Immature natural killer cell (primary cell): ENCODE measurements at places on chromosomes 11 and 22.

DNA sequence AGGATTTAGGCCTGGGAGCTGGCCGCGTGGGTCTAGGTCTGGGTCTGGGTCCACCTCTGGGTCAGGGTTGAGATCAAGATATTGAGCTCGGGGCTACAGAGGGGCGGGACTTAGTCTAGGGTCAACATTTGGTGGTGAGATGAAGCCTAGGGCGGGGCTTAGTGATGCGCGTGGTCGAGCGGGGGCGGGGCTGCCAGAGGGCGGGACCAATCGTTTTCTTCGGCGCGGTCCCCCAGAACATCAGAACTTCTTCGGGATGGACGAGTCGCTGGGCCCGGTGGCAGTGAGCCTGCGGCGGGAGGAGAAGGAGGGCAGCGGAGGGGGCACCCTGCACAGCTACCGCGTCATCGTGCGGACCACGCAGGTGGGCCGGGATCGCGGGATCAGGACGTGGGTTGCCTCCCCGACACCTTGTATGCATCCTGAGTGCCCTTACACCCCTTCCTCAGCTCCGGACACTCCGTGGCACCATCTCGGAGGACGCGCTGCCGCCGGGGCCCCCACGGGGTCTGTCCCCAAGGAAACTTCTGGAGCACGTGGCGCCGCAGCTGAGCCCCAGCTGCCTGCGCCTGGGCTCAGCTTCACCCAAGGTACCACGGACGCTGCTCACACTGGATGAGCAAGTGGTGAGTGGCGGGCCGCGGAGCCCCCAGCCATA lies 4.2 kb downstream of the SIPA1 start:
- DNase-seq: peak; percentile 56

DNA sequence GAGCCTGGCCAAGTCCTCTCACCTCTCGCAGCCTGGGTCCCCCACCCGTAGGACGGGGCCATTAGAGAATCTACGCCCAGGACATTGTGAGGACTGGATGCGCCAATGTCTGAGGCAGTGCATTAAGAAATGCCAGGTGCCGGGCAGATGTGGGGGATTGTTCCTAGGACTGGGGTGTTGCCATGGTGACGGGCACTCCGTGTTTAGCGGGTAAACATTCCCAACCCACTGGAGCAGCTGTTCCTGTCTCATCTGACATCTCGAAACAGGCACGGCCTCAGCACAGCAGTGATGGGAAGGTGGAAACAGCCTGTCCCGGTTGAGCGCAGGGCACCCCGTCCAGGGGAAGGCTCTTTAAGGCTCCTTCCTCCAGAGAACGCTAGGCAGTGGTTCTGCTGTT lies 99.6 kb upstream of the RTL6 start:
- DNase-seq: no peak

DNA sequence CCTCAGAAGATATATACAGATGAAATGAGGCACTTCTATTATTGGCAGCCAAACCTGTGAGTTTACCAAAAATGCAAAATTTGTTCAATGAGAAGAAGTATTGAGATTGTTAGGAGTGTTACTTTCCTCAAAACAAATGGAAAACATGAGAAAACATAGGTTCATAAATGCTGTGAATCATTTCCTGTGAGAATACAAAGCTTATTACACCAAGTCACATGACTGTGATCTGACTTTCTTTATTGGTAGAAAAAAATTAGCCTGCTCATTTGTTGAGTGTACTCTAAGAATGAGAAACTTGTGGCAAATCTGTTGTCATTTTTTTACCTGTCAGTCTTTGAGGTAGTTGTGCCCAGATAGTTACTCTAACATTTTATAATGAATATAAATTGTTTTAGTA lies 215.1 kb downstream of the TMEM135 start:
- peak; percentile 11 for DNase-seq

GRCh38 chr11:3190600-3190999 lies 25.5 kb upstream of the OSBPL5 start:
- DNase-seq: no peak

DNA sequence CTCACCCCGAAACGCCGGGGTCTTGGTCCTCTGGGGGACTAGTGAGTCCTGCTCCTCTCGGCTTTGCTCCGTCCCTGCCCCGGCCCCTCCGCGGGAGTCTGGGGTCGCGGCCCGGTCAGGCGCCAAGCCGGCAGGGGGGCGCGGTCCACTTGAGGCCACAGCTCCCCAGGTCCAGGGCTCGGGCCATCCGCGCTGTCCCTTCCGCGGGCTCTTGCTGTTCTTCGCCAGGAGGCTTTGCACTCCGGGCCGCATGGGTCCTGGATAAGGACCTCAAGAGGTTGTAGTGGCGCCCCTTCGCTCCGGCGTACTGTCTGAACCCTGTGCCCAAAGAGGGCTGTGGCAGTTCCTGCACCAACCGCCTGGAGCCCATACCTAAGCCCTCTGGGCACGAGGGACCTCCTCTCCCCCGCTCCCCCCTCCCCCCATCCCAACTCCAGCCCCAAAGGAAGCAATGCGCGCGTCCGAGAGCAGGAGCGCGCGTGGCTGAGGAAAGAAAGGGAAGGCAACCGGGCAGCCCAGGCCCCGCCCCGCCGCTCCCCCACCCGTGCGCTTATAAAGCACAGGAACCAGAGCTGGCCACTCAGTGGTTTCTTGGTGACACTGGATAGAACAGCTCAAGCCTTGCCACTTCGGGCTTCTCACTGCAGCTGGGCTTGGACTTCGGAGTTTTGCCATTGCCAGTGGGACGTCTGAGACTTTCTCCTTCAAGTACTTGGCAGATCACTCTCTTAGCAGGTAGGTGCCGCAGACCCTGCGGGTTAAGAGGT lies at the start of gene ADM:
Gene ADM, plus strand, starts transcription at position 579 of the 767 bp plus-strand sequence. CDS start 628 bp downstream, outside the sequence.
- peak; percentile 35 for DNase-seq

GRCh38 chr11:118870396-118871343 lies 13.0 kb upstream of the CXCR5 start:
- no peak for DNase-seq

GRCh38 chr22:23351321-23351720 lies 171.0 kb downstream of the BCR start:
- DNase-seq: no peak

GRCh38 chr11:33988586-33989370 lies 62.8 kb upstream of the CAPRIN1 start:
- no peak for DNase-seq

GRCh38 chr22:46464296-46464695 lies 73.1 kb downstream of the CELSR1 start:
- DNase-seq: no peak

DNA sequence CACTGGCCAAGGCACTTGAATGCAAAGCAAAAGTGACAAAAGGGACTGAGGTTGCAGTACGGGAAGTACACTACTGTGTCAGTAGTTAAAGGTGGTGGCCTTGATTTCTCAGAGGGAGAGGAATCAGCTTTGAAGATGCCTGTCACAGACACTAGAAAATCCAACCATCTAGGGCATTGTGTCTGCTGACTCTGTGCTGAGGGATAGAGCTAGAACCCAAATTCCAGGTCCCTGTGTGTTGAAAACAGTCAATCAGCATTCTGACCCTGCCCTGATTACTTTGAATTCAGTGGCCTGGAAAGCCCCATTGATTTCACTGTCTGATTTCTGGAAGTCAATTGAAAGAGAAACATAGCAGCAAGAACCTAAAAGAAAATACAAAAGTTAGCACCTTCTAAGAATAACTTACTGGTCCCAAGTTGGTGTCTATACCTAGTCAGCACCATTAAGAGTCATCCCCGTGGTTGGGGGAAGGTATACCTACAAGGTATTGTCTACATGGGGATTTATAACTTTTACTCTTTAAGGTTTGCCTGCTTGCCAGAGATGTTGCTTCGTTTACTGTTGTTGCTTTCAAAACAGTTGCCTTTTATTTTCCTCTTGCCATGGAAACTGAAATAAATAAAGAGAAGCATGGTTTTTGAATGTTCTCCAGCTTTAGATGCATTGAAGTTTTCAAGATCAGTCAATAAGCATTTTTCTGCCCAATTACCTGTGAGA lies 97.3 kb downstream of the PDHX start:
- DNase-seq: peak; percentile 24

DNA sequence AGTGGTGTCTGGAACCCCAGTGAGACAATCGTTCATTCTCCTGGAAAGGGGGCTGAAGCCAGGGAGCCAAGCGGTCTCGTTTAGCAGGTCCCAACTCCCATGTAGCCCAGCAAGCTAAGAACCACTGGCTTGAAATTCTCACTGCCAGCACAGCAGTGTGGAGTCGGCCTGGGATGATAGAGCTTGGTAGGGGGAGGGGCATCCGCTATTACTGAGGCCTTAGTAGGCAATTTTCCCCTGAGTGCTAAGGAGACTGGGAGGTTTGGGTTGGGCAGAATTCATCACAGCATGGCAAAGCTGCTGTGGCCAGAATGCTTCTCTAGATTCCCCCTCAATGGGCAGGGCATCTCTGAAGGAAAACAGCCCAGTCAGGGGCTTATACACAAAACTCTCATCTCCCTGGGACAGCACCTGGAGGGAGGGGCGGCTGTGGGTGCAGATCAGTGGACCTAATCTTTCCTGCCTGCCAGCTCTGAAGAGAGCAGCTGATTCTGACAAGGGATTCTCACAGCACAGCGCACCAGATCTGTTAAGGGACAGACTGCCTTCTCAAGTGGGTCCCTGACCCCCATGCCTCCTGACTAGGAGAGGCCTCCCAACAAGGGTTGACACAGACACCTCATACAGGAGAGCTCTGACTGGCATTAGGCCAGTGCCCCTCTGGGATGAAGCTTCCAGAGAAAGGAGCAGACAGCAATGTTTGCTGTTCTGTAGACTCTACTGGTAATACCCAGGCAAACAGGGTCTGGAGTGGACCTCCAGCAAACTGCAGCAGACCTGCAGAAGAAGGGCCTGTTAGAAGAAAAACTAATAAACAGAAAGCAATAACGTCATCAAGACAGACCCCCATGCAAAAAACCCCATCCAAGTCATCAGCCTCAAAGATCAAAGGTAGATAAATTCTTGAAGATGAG lies 14.8 kb downstream of the OR52M1 start:
- no peak for DNase-seq

GRCh38 chr11:106656646-106657045 lies 361.6 kb downstream of the GUCY1A2 start:
- DNase-seq: no peak

GRCh38 chr11:112963368-112963955 lies 2.2 kb downstream of the NCAM1 start:
- DNase-seq: peak; percentile 20

DNA sequence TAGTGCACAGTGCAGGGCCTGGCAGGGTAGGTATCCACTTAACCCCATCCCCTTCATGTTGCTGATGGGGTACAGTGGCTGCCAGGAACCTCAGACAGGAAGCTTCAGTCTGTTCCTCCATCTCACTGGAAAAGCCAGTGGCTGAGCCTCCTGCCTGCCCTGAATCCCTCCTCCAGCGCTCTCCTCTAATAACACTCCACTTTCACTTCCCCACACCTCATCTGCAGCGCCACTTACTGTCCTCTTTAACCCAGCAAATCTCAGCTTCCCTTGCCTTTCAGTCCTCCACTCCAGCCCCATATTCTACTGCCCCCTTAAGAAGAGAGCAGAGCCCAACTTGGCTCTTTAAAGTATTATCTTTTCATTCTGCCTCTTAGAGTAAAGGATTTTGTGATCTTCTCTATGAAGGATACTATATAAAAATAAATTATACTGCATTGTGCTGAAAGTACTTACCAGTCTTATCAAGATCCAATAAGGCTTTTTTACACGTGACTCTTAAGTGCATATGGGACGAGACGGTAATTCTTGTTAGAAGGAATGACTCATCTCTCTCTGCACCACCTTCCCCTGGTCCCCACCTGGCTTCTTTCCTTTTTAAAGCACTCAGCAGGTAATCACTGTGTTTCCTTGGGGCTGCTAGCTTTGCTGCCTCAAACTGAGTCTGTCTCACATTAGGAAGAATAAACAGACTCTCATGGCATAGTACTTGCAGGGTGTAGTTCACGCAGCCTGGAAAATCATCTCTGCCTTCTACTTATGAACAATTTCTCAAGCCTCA lies 238.0 kb upstream of the NARS2 start:
- no peak for DNase-seq

GRCh38 chr11:103709371-103709770 lies 327.1 kb upstream of the DDI1 start:
- DNase-seq: no peak

DNA sequence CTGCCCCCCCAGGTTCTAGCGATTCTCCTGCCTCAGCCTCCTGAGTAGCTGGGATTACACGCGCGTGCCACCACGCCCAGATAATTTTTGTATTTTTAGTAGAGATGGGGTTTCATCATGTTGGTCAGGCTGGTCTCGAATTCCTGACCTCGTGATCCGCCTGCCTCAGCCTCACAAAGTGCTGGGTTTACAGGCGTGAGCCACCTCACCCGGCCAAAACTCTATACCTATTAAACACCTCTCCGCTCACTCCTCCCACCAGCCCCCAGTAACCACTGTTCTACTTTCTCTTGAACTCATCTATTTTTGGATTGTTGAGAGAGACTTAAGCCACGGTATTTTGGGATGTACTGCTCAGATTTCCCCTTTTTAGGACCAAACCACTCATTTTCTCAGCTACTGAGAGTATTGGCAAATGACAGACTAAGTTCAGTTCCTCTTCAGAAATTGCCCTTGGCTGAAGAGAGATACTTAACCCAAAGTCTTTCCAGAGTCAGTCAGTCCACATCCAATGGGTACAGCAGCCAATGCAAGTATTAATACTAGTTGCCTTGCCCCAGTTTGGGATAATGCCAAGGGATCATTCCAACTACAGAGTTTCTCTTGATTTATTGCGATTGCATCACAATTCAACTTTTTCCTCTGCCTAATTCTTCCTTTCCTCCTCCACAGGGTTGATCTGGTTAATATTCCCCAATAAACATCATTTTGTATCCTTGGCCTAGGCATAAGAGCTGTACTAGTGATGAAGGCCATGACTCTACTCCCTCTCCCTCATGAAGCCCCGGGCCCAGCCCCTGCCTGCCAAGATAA lies 36.8 kb upstream of the CSTF3 start:
- no peak for DNase-seq

- DNase-seq: no peak
Measured at GRCh38 chr11:66479394-66480116, 679 bp upstream of the DPP3 start.

- no peak for DNase-seq
Measured at GRCh38 chr11:128334311-128335044, 252.9 kb downstream of the ETS1 start.

DNA sequence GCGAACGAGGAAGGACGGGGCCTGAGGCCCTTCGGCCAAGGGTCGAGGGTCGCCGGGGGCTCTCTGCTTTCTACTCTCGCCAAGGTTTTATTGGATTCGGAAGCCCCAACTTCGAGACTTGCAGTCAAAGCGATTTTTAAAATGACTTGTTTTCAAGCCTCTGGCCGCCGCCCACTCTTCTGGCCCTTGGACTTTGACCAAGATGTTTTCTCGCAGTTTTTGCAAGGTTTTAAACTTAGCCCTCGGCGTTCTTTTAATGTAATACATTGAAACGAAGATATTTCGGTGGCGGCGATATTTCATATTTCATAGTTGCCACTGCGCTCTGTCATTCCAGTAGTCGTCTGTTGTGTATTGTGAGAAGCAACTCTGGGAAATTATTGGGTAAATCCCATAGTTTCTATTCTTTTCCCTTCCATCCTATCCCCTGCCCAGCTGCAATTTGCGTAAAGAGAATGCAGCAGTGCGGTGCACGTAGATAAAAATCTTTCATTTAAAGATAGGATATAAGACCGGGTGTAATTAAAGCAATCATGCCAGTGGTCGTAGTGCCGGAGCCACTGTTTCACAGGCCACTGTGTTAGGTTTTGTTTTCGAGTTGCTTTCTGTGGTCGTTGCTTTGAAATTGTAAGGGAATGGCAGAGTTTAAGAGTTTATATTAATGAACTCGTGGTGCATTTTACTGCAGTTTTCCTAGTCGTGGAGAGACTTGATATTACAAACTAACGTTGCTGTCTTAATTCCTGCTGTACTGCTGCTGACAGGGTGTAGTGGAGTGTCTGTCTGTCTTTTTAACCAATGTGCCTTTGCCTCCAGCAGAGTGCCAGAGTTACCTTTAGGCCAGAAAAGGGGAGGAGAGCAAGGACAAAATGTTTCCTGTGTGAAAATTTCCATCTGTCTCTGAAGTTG lies 702 bp downstream of the BIRC2 start:
- peak; percentile 53 for DNase-seq
